ENCODE measurements at places on chromosomes 11 and 22.

DNA sequence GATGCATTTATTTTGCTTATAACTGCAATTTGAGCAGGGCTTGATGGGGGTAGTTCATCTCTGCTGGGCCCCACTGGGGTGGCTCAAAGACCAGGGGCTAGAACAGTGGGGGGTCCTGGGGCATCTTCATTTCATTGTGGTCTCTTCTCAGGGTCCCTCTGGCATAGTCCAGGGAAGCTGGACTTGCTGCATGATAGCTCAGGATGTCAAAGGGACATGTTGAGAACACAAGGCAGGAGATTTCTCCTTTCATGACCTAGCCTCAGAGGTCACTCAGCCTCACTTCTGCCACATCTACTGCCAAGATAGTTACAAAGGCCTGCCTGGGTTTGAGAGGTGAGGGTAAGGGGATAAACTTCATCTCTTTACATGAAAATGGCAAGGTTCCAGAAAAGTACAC lies 89.5 kb downstream of the CWC15 start:
- DNase-seq, result no peak

DNA sequence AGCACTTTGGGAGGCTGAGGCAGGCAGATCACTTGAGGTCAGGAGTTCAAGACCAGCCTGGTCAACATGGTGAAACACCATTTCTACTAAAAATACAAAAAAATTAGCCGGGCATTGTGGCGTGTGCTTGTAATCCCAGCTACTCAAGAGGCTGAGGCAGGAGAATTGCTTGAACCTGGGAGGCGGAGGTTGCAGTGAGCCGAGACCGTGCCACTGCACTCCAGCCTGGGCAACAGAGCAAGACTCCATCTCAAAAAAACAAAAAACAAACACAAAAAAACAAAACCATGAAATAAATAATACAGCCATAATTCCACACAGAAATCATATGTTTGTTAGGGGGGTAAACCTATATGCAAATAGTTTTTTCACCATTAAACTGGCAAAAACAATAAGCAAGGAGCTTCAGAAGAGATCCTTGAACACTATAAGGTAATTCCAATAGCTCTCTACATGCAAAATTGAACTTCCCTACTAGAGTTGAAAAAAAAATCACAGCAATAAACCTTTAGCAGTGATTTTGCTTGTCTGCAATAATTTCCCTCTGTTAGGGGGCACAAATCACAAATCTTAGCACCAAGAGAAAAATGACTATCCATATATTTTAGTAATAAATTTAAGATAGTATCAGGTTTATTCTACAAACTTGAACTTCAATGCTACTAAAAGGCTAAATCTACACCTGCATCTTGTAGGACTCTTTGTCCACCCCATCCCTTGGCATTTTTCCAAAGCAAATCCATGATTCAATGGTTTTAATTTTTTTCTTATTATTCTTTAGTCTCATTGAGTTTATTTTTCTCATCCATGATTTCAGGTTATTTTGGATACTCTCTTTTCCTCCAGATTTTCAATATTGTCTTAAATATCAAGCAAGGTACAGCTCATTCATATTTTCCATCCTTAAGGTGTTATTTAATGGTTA lies 3.9 kb downstream of the CSTF3 start:
- no peak for DNase-seq

DNA sequence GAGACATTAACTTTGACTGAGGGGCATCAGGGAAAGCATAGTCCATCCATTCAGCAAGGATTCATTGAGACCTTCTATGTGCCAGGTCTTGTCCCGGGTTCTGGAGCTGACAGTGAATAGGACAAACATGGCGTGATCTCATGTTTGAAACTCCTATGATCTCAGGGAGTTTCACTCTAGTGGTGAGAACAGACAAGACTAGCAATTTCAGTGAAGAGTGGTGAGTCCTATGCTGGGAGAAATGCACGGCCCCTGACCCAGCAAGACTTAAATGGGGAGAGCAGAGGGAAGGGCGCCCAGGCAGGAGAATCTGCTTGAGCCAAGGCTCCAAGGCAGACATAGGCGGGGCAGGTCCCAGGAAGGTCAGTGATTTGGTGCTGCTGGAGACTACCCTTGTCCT lies 155.7 kb downstream of the CEP164 start:
- DNase-seq, result no peak

GRCh38 chr11:66363187-66363601 lies 8.4 kb downstream of the SLC29A2 start:
- DNase-seq, result no peak

- no peak for DNase-seq
Observed at GRCh38 chr11:67516806-67517205, 6.4 kb downstream of the CABP2 start.

- no peak for DNase-seq
Observed at GRCh38 chr11:41384329-41384728, 75.1 kb downstream of the LRRC4C start.

DNA sequence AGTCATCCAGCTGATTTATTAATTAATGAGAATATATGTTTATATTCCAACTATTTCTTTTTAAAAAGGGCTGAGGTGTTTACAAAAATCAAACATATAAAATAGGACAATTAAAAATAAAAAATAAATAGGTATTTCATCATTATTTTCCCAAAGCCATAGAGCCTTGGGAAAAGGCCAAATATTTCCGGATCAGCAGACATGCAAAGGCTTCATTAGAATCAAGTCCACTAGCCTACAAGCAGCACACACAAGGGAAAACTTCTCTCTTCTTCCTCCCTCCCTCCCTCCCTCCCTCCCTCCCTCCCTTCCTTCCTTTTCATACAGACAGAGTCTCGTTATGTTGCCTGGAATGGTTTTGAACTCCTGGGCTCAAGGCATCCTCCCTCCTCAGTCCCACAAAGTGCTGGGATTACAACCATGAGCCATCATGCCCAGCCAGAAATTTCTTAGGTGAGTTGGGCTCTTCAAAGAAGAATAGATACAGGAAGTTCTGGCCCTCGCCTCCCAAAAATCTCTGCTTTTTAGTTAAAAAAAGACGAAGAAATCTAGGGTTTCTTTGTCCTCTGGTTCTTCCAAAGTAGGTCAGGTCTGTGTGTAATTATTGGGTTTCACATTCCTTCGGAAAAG lies 121.2 kb downstream of the SIK3 start:
- peak; percentile 14 for DNase-seq

Measured in fibroblast of skin of back (primary cell).